ENCODE measurements at places on chromosomes 11 and 22.

DNA sequence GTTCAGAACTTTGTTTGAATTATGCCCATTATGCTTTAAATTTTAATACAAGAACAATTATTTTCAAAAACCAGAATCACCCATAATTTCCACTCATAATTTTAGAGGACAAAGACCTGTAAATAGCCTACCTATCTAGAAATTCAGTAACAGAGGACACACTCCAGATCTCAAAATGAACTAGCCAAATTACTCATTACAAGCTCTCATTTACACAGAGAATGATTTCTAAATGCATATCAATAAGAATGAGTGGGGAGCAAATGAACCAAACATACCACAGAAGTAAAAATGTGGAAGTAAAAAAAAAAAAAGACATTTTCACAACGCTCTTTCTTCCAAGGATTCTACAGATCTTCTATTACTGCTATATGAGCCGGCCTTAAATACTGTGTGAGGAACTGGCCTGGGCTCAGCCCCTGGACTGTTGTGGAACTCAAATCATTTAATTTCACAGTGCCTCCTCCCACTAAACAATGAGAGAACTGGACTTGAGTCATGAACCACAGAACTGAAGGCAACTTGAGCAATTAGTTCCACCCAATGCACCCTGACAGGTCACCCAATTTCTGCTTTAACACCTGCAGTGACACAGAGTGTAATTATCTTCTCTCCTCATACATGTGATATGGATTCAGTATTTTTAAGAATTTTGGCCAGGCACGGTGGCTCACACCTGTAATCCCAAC is 8.0 kb downstream of the MRTFA start:
- DNase-seq: peak; percentile 26

DNA sequence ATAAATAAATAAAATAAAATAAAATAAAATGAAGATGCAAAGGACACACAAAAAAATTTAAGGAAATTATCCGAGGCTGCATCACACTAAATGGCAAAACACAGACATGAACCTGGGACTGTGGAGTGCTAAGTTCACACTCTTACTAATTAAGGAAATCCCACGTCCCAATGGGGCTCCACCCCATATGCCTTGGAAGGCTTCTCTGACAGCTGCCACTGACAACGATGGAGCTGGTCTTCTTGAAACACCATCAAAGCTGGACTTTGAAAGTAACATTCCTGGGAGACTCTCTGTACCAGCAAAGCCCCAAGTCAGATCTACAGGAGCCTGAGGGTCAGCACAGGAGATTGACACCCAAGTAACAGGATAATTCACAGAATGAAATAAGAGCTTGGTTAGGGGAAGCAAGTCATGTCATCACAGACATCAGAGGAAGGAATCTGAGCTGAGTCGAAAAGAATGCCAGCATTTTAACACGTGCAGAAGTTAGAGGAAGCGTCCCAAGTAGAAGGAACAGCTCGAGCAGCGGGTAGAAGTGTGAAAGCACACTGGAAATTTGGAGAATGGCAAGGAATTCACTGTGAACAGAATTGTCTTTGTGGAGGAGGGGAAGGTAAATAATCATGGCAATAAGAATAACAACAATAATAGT is 13.8 kb downstream of the TPST2 start:
- DNase-seq: peak; percentile 60

GRCh38 chr22:33806191-33806590 is 114.1 kb downstream of the LARGE1 start:
- no peak for DNase-seq

GRCh38 chr11:44930588-44931302 is 19.9 kb downstream of the TP53I11 start:
- no peak for DNase-seq

- no peak for DNase-seq
Observed at GRCh38 chr11:107777110-107777509, 65.3 kb upstream of the SLN start.

DNA sequence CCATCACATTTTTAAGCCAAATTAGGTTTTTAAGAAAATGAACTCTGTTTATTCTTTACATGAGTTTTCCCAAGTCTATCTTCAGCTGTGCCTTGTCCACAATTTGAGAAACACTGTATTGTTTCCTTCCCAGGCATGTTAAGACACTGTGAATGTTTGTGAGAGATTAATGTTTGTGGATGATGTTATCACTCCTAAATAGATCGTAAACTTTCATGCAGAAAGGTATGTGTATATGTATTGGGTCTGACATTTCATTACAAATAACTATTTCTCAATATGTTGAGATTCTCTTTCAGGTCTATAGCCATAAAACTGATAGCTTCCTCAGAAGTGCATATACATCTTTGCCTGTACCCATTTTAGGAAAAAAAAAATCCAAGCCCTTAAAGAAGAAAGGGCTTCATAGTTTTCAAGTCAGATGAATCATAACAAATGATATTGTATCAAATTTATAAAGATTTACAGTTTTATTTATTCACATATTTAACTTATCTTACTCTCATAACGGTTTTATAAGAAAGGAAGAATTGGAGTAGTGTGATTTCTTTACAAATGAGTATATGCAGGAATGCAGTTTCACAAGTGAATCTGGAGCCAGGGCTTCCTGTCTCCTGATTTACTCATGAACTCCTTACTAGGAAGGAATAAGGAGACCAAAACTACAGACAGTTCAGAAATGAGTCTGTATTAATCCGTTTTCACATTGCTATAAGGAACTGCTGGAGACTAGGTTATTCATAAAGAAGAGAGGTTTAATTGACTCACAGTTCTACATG is 11.2 kb downstream of the OR8D1 start:
- DNase-seq: peak; percentile 2

DNA sequence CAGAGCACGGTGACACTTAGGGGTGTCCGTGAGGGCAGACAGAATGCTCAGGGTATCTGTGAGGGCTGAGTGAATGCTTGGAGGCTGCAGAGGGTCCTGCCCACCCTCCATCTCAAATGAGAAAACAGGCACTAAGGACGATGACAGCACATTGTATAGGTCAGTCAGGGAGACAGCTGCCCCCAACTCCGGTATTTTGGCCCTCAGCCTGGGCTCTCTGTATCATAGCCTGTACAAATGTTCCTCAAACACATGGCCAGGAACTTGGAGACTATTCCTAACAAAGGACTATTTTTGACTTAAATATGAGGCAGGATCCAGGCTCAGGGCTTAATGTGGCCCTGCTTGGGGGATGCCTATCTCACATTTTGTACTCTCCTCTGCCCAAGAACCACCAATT is 145.4 kb downstream of the OPCML start:
- no peak for DNase-seq

GRCh38 chr11:92703449-92703830 is 266.0 kb upstream of the MTNR1B start:
- DNase-seq: peak; percentile 42

- DNase-seq: no peak
Observed at GRCh38 chr11:19869946-19870589, 157.4 kb downstream of the NAV2 start.

GRCh38 chr11:28922386-28922981 is 814.3 kb downstream of the METTL15 start:
- DNase-seq: no peak

- DNase-seq: no peak
Observed at GRCh38 chr22:39292031-39292462, 27.4 kb downstream of the RPL3 start.

DNA sequence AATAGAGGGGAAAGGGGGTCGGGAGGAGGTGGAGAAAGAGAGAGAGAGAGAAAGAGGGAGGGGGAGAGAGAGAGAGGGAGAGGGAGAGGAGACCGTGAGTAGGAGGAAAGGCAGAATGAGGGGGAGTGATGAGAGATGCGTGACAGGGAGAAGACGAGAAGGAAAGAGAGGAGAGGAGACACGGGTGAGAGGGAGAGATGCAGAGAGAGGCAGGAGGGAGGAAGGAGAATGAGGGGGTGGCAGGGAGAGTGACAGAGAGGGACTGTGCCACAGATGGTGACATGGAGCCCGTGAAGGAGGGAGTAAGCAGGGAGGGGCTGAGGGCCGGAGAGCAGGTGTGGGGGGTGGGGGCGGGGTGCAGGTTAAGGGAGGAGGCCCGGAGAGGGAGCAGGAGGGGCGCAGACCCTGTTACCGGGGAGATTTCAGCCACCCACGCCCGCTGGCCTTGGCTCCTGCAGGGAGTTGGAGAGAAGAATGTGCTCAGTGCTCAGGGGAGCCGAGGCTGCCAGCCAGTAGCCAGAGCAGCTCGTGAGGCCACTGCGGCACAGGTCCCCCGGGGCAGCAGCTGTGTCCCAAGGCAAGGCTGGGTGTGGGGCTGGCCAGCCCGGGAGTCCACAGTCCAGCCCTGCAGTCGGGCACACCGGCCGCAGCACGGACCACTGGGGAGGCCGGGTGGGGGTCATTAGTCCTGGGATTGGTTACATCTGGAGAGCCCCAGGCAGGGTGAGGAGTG is at the start of gene SSTR3:
Gene SSTR3 (minus strand): TSS at position 304 of the 733 bp plus-strand sequence. CDS start 4,674 bp downstream, outside the sequence.
- peak; percentile 38 for DNase-seq

- no peak for DNase-seq
Observed at GRCh38 chr11:48005831-48006270, 25.5 kb downstream of the PTPRJ start.

- no peak for DNase-seq
Observed at GRCh38 chr11:120196826-120197225, 14.0 kb upstream of the OAF start.

- DNase-seq: no peak
Observed at GRCh38 chr11:27141576-27141975, 101.0 kb downstream of the BBOX1 start.

- DNase-seq: no peak
Observed at GRCh38 chr11:12269446-12270214, 107.7 kb upstream of the PARVA start.

- peak; percentile 59 for DNase-seq
Observed at GRCh38 chr11:19453651-19454257, 213.0 kb upstream of the E2F8 start.

GRCh38 chr11:77557553-77557952 is 32.2 kb upstream of the AQP11 start:
- peak; percentile 45 for DNase-seq

- DNase-seq: peak; percentile 79
Observed at GRCh38 chr11:8019314-8020243, 32.4 kb downstream of the EIF3F start.

GRCh38 chr22:30079952-30080533 is at the start of gene HORMAD2:
HORMAD2 (plus strand) TSS chr22:30080464; CDS start chr22:30093953, 13,489 bp downstream.
- peak; percentile 47 for DNase-seq

DNA sequence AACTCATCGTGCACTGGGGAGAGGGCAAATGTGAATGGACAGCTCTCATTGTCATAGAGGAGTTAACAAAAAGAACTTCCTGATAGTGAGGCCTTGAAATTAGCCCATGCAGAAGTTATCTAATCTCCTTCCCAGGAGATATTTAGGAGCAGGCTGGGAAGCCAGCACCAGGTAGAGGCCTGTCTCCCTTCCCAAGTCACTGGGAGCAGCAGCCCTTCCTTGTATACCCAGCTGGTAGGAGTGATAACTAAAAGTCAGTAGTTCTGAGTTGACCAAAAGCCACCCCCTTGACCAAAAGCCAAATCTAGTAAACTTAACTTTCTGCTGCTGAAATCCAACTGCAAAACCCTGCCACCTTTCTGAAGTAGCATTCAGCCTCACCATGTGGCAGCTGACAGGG is 1.4 kb upstream of the BACE1-AS start:
- no peak for DNase-seq

DNA sequence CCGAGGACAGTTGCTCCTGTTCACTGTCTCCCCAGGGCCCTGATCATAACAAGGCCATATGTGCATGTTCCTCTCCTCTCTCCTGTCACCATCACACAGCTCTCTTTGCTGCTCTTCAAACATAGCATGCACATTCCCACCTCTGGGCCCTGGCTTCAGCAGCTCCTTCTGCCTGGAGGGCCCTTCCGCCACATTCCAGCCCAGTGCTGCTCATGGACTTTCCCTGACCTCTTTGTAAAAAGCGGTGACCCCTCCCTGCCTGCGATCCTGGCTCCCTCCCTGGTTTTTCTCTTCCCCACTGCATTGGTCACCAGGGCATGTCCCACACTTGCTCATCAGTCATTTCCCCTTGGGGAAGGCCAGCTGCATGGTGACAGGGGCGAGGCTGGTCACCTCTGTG is 98.2 kb downstream of the MYO18B start:
- no peak for DNase-seq

All from foreskin fibroblast (primary cell).